ENCODE measurements at places on chromosomes 11 and 22.

DNA sequence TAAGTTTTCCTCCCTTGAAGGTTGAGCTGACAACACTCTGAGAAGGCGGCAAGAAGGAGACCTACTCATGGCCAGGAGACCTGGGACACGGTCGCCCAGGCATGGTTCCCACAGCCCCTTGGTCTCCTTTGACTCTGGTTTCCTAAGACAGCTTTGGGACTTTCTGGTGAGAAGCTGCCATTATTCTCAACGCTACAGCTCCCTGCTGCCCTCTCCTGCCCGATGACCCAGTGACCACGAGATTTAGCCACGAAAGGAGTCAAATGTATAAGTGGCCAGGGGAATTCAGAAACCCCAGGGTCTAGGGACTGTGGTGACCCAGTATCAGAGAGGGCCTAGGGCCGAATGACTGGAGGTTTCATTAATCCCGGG, 699 bp upstream of the SDF2L1 start:
- DNase-seq = no peak

- DNase-seq = no peak
Observed at GRCh38 chr22:21047035-21047661, 1.4 kb downstream of the LRRC74B start.

DNA sequence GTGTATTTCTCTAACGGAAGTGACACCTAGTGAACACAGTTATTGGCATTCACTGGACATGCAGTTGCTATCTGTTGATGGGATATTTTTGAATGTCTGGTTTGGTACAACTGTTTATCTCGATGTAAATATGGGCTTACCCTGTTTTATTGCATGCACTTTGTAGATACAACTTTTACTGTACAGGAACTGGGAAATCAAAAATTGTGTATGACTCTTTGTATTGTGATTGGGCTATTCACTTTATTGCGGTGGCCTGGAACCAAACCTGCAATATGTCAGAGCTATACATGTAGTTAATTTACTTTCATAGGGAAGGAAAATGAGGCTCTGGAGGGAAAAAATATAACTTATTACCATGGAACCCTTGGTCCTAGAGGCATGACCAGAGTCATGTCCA, 380.7 kb upstream of the KIRREL3 start:
- no peak for DNase-seq

DNA sequence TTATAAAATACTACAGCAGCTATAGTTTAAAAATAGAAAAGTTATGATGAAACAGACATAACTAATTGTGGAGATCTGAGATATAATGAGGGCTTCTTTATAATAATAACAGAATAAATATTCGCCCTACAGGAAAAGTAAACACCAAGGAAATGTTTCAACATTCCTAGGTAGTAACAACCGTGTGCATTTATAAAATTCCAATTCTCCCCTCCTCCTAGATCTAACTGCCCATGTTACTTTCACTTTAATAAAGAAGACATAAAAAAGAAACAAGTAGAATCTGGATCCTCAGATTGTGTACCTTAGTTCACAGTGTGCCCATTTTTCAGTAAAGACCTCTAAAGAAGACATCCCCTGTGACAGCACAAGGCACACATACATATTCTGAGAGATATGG, 57.8 kb upstream of the MN1 start:
- no peak for DNase-seq

DNA sequence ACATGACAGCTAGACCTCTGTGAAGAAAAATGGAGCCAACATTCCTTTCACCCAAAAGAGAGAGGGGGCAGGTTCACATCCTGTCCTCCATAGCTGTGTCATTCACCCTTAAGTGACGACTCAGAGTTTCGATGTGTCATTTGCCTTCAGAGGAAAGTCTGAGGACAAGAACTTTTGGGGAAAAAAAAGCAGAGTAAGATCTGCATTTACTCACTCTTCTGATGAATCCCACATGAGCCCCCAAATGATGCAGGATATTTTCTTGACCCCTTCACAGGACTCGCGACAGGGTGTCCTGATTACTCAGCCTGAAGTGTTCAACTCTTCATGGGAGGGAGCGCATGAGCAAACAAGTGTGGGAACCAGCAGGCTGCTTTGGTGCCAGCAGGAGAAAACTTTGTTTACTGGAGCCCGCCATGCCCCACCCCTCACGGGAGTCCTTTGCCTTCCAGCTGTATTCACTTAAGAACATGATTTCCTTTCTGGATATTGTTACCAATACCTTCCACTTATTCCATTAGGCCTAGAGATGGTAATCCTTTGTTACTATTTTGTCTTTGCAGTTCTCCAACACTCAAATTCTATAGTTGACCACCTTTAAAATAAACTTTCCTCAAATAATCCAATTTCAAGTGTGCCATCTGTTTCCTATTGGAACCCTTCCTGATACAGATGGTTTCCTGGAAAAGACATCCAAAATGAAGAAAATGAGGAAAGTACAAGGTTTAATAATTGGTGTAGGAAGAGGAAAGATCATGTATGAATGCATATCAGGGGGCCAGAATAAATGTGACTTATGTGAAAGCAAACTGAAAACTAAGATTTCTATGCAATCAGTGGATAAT, 729.8 kb downstream of the FAM181B start:
- no peak for DNase-seq

GRCh38 chr11:121385688-121386087, 66.4 kb upstream of the SORL1 start:
- DNase-seq = no peak

- no peak for DNase-seq
Observed at GRCh38 chr22:37455896-37456295, 28.6 kb upstream of the ELFN2 start.

DNA sequence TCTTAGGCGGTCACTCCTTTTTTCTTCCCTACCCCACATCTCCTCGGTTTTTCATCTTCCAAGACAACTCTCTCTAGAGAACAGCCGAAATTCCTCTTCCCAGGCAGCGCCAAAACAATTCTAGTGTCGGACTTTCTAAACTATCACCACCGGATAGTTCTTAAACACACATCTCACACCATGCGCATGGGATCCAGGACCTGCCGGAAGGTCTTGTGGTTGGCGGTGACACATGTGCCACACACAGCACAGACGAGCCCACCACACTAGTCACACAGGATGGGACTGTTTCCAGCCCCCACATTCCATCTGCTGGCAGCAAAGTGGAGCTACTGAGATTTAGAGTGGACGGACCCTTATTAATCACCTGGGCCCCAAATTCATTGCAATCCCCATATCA, 614.9 kb upstream of the CADM1 start:
- DNase-seq = no peak

DNA sequence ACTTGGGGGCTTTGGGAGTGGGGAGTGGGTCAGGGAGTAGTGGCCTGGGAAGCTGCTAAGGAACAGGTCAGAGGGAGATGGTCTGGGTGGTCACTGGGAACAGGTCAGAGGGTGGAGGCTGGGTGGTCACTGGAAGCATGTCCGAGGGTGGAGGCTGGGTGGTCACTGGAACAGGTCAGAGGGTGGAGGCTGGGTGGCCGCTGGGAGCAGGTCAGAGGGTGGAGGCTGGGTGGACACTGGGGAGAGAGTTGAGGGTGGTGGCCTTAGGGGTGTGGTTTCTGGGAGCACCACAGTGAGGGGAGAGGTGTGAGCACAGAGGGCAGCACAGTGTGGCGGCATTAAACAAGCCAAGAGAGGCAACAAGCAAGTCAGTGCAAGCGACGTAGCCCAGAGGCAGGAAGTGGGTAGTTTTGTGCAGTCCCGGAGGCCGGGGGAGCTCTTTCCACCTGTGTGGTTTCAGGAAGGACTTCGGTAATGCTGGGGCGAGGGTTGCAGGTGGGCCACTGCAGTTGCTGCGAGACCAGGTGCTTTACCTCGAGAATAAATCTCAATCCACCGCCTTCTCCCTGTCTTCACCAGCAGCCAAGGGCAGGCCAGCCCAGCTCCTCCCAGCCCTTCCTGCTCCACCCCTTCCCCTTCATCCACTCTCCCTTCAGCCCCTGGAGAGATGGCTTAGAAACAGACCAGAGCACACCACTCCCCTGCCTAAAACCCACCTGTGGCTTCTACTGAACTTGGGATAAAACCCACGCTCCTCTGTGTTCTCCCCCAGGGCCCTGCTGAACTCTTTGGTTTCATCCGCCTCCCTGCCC, 3.2 kb upstream of the CACNA1I start:
- no peak for DNase-seq

DNA sequence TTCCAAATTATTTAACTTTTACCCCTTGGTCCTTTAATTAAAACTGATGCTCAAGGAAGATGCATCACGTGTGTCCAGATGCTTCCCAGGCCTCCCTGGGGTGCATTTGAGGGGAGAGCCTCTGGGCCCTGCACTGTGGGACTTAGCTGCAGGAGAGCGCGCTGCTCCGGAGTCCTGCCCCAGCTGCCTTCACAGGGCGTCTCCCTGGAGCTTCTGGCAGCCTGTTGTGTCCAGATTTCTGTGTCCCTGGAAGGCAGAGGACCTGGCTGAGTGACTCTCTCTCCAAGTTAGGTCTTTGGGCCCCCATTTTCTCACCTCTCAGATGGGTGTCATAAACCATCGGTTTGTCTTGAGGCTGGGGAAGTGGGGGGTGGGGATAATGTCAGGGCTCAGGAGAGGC, 3.0 kb downstream of the ARHGAP8 start:
- DNase-seq = no peak

DNA sequence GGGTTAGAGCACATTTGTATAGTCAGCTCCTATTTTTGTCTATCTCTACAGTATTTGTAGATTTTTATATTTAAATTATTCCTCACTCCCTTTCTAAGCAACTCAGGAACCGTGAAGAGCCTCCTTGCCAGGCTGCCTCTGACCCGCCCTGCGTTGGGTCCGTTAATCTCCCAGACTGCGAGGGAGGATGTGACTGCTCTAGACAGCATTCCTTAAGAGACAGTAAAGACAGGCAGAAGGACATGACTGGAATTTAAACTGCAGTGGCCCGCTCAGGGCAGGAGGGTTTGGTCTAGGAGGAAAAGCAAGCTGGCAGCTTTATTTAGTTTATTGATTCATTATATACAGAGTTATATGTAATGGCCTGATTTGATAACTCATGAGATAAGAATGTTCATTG, 413.7 kb downstream of the TMEM135 start:
- no peak for DNase-seq

DNA sequence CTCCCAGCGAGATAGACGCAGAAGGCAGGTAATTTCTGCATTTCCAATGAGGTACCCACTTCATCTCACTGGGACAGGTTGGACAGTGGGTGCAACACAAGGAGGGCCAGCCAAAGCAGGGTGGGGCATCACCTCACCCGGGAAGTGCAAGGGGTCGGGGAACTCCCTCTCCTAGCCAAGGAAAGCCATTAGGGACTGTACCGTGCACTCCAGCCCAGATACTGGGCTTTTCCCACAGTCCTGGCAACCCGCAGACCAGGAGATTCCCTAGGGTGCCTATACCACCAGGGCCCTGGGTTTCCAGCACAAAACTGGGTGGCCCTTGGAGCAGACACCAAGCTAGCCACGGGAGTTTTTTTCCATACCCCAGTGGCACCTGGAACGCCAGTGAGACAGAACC, 17.2 kb downstream of the TRPC6 start:
- no peak for DNase-seq

- no peak for DNase-seq
Observed at GRCh38 chr22:23763954-23764353, 1.2 kb downstream of the C22orf15 start.

GRCh38 chr11:45411228-45411946, 125.2 kb upstream of the SYT13 start:
- DNase-seq = no peak

- DNase-seq = no peak
Observed at GRCh38 chr22:20298110-20298802, 21.6 kb downstream of the DGCR6L start.

- no peak for DNase-seq
Observed at GRCh38 chr11:127616158-127616557, 615.6 kb upstream of the KIRREL3 start.

DNA sequence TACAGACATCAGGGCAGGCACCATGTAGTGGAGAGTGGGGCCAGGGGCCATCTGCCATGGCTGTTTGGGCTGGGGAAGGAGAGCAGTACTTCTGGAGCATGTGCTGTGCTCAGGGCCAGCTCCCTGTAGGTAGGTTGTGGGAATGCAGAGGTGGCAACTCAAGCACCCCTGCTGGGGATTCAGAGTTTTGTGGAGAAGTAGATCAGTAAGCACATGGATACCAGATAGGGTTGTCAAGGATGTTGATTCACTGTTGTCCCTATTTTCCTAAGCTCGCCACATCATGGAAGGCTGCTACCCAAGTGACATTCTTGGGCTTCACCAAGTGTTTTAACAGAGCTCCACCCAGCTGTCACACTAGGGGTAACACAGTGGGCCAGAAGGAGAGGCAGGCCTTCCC, 67.2 kb downstream of the BMAL1 start:
- no peak for DNase-seq

DNA sequence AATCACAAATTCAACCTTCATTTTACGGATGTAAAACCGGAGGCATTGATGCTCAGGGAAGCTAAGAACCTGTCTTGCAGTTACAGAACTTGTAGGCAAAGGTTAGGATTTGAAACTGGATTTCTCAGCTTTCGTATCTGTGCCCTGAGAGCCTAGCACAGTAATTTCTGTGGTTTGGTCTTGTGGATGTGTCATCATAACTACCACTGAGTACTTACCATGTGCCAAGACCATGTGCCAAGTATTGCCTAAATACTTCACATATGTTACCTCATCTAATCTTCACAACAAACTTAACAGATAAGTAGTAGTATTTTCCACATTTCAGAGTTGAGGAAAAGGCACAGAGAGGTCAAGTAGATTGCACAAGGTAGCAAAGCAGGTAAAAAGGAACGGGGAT, 140.7 kb downstream of the NXPE2 start:
- DNase-seq = no peak

- DNase-seq = no peak
Observed at GRCh38 chr11:46521961-46522681, 71.7 kb downstream of the AMBRA1 start.

- DNase-seq = no peak
Observed at GRCh38 chr22:36467042-36467810, 14.2 kb downstream of the TXN2 start.

GRCh38 chr22:41862160-41862529, 29.2 kb downstream of the SREBF2 start:
- DNase-seq = no peak

- no peak for DNase-seq
Observed at GRCh38 chr11:125335106-125335505, 161.0 kb downstream of the FEZ1 start.

DNA sequence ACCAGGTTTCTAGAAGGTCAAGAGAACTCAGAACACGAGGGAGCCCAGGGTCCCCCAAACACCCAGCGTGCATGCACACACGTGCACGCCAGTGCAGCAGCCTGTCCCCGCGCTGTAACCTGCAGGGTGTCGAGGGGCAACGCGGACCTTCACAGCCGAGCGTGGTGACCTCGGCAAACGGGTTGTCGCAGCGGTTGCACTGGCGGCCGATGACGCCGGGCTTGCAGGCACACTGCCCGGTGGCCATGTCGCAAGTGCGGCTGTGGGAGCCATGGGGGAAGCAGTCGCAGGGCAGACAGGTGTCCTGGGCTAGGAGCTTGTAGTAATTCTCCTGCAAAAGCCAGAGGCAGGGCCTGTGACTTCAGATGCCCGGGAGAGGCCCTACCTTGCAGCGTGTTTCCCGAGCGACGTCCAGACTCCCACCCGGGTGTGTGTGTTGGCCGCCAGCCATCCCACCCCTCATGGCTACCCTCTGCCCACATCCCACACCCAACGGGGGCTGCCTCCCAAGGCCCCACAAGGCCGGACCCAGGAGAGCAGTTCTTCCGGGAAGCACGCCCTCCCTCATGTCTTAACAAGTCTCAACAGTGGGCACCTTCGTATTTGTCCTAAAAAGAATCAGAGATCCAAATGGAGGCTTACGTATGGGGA, 56.1 kb downstream of the TRMU start:
- DNase-seq = no peak

Measured in SW 1271 (cell line).